ENCODE measurements at places on chromosomes 13 and 19. TPM values are rescaled to one million over a fixed set of nuclear protein-coding genes. Genes with fewer than 3 reads are reported as not detected.
A peak's percentile ranks its signal among the peaks of the same experiment; 100 is the strongest.

DNA sequence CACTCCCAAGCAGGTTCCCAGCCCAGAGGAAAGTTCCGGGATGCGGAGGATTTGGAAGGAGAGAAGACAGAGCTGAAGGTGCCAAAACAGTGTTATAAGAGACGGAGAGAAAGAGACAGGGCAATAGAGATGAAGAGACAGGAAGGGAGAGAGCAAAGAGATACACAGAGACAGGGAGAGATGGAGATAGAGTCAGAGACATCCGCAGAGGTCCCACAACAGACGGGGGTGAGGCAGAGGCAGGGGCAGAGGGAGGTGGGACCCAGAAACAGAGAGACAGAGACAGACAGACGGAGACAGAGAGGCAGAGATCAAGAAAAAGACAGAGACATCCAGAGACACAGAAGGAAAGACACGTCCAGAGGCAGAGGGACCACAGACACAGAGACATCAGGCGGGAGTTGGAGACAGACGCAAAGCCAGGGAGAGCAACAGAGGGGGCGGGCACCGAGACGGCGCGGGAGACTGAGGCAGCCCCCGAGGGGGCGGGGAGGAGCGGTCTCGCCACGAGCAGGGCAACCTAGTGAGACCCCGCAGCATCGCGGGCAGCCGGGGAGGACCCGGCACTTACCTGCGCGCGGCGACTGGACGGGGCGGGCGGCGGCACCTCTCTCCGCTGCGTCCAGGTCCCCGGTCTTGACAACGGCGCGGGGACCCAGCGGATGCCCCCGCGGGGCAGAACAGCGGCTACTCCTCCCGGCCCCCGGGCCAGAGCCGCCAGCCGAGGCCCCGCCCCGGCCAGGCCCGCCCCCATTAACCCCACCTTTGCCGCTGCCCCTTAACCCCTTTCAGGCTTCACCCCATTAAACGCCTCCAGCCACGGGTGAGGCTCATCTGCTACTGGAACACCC lies at the start of gene GPR4:
GPR4 (minus strand) TSS at position 689 of the 851 bp plus-strand sequence. CDS start 10,346 bp downstream, outside the sequence.
- no peak for DNase-seq

- peak; percentile 24 for DNase-seq
Observed at GRCh38 chr19:27972291-27973040, 1240.5 kb downstream of the UQCRFS1 start.

The RGL3 gene
- polyA plus RNA-seq = 0.20 TPM

The LILRB5 gene
- not detected for polyA plus RNA-seq

- no peak for DNase-seq
Observed at GRCh38 chr13:113862931-113863523, 849 bp downstream of the GAS6 start.

The CERS1 gene
- 0.65 TPM for polyA plus RNA-seq

Measured in mammary epithelial cell (primary cell).